ENCODE measurements at places on chromosomes 4 and X.

DNA sequence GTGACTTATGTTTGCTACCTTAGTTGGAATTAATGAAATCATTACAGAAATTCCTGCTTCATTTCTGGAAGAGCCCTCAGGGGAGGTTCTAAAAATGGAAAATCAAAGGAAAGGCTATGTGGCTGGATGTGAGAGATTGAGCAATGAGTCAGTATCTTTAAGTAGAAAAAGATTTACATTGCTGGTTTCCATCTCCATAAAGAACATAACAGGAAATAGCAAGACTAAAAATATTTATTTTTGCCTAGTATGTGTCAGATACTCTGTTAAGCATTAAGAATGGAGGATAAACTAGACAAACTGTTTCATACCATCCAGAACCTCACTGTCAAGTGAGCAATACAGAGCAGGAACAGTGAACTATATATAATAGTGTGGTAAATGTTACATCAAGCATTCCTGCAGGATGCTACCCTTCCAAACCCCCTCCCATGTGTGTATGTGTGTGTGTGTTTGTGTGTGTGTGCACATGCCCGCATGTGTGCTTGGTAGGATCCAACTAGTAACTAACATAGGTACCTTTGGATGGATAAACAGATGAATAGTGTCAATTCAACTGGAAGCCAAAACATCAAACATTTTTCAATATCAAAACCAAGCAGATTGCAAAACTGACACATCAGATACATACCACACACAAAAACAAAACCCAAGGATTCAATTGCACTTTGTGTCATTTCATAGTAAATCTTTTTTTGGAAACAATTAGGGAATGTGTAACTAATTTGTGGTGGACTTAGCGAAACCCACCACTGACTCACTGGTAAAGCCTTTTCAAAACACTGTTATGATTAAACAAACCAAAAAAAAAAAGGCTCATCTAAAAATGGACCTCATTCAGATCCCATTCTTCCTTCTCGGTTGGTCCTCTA, 223.4 kb downstream of the SHROOM3 start:
- DNase-seq: no peak

GRCh38 chrX:47991263-47992094, 12.3 kb downstream of the ZNF182 start:
- DNase-seq: no peak

DNA sequence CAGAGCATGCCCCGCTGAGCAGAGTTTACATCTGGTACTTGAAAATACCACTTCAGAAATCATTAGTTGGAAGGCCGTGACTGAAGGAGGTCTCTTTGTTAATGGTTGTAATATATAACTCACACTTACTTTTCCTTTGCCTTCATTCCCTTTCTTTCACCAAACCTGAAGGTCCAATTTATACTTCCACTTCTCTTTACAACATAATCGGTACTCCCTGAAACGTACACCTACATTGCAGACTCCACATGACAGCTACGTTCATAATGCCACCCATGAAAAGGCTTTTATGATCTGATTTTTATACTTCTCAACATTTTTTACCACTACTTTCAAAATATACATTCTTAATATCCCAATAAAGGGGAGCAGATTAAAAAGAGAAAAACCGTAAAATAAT, 298.7 kb downstream of the C4orf33 start:
- peak; percentile 45 for DNase-seq

GRCh38 chrX:128518508-128518907, 466.3 kb upstream of the ACTRT1 start:
- no peak for DNase-seq

- no peak for DNase-seq
Measured at GRCh38 chr4:132386130-132386529, 763.0 kb upstream of the PCDH10 start.

GRCh38 chrX:69089203-69089602, 76.0 kb downstream of the PJA1 start:
- DNase-seq: no peak

DNA sequence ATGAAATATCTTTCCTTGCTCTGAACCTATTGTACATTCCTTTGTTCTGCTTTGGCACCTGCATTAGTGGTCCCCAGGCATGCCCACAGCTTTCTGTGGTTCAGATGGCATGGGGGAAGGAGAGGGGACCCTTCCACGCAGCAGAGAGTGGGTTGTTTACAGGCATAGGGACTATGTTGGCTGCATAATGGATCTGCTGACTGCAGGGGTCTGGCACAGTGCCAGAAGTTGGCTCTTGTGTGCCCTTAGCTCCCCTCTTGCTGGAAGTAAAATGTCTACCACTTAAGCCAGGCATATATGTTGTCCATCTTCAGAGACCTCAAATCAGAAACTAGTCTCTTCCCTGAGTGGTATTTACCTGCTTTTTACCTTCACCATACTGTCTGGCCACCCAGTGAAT, 651.9 kb upstream of the PCDH7 start:
- DNase-seq: peak; percentile 8

DNA sequence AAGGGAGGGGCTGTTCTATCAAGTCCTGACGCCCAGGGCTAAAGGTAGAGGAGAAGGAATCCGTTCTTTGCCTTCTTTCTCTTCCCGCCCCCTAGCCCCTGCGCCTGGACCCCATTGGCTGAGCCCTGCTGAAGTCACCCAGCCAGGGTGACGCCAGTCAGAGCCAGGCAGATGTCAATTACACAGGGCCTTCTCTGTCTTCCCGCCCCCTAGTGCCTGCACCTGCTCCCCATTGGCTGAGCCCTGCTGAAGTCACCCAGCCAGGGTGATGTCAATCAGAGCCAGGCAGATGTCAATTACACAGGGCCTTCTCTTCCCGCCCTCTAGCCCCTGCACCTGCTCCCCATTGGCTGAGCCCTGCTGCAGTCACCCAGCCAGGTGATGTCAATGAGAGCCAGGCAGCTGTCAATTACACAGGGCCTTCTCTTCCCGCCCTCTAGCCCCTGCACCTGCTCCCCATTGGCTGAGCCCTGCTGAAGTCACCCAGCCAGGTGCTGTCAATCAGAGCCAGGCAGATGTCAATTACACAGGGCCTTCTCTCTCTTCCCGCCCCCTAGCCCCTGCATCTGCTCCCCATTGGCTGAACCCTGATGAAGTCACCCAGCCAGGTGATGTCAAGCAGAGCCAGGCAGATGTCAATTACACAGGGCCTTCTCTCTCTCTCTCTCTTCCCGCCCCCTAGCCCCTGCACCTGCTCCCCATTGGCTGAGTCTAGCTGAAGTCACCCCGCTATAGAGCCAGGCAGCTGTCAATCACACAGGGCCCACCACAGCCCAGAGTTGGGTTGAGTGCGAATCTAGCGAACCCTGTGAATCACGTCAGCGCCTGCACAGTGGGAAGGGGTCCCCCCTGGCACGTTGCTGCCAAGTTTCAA, 46.4 kb downstream of the ASMT start:
- no peak for DNase-seq

DNA sequence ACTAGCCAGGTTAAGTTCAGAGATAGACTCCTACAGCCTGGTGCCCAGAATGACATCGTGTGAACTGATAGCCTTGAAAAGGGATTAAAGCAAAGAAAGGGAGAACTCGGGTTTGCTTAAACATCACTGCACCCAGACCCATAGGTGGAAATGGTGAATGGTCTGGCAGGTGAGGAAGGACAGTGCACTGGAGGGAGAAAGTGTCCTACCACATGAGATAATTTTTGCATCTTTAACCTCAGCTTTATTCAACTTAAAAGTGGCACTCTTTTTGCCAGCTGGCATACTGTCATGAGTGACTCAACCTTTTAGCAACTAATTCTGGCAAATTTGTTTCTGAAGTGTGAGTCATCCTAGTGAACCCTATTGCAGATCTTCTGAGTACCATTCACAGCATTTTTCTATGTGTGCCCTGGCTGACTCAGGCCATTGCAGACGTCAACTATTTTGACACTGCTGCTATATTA, 53.0 kb upstream of the DAPP1 start:
- no peak for DNase-seq

DNA sequence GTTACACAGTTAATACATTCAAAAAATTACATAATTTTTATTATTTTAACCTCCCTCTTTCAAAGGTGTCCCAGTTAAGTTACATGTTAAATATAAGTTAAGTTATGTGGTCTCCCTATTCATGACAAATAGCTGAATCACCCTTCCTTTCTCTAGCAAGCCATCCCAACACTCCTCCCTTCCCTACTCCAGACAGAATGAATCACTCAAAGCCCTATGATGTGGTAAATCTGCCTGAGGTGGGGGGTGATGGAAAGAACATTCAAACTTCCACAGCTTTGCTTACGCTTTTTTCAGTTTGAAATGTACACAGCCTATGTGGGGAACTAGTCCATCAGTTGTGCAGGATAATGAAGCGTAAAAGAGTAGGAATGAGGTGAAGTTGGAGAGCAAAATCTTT, 90.2 kb downstream of the CXCL13 start:
- DNase-seq: no peak

GRCh38 chrX:83771664-83772063, 89.3 kb upstream of the CYLC1 start:
- DNase-seq: no peak

- no peak for DNase-seq
Measured at GRCh38 chrX:22268706-22269105, 4.0 kb upstream of the CBLL2 start.

DNA sequence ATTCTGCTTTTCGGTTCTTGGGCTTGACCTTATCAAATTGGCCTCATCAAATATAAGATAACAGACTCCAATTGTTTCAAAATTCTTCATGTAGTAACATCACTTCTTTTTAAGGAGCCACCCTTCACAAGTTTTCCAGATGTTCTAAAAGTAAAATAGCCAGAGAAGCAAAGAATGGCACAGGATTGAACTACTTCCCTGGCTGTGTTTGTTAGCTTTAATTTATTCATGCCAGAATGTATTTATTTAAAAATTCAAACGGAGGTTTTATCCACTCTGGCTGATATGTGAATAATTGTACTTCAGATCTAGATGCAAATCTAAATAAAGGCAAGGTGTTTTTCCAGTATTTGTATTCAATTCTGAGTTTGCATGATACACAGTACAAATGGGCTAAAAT, 581.3 kb upstream of the TENM3 start:
- no peak for DNase-seq

DNA sequence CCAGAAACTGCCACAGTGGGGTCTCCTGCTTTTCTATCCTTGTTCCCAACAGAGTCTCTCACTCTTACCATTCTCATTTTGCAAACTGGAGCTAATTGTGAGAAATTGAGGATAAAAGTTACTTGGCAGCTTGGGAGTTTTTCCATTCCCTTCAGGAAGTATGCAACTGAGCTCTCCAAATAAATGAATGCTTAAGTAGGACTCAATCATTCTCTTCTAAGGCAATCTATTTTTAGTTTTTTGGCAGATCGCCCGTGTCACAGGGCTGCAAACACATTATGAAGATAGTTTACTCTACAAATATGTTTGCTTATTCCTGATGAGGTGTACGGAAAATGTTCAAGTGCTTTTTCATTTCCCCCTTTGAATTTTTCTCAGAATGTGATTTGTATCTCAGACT, 5.3 kb downstream of the ASB11 start:
- peak; percentile 65 for DNase-seq

GRCh38 chr4:150082241-150082640, 4.0 kb downstream of the DCLK2 start:
- no peak for DNase-seq

GRCh38 chrX:35711281-35711680, 86.9 kb upstream of the MAGEB16 start:
- DNase-seq: no peak

DNA sequence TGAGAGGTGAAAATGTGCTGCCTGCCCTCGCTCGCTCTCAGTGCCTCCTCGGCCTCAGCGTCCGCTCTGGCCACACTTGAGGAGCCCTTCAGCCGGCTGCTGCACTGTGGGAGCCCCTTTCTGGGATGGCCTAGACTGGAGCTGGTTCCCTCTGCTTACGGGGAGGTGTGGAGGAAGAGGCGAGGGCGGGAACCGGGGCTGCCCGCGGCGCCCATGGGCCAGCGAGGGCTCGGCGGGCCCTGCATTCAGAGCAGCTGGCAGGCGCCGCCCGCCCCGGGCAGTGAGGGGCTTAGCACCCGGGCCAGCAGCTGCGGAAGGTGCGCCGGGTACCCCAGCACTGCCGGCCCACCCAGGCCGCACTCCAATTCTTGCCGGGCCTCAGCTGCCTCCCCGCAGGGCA, 39.6 kb downstream of the TRIML1 start:
- no peak for DNase-seq

DNA sequence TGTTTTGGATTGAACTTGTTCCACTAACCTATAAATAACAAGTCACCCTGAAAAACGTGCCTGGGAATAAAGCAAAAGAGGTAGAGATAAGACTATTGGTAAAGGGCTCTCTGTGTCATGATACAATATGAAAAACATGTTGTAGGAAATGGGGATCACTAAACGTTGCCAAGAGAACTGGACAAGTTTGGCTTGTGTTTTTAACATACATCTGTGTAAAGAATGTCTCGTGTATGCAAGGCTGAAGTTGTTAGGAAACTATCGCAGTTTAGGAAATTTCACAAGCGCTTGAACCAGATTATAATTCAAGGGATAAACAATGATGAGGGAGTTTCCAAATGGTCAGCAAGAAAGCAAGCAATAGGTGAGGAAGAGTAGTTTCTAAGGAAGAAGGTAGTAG, 655.8 kb downstream of the PCDH7 start:
- DNase-seq: no peak

GRCh38 chr4:80916770-80917169, 113.7 kb upstream of the BMP3 start:
- no peak for DNase-seq

DNA sequence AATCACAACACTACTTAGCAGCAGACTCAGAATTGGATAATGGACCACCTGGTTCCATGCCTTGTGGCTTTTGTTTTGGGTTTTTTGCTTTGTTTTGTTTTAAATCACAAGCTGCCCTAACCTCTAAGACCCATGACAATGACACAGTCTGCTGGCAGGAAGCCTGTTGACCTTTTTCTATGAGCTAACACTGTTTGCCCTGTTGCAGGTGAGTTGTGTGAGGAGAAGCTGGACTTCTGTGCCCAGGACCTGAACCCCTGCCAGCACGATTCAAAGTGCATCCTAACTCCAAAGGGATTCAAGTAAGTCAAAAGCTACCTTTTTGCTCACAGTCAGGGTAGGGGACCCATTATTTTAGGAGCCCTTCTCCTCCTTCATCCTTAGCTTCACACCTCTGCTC, 110.8 kb upstream of the PACRGL start:
- no peak for DNase-seq

DNA sequence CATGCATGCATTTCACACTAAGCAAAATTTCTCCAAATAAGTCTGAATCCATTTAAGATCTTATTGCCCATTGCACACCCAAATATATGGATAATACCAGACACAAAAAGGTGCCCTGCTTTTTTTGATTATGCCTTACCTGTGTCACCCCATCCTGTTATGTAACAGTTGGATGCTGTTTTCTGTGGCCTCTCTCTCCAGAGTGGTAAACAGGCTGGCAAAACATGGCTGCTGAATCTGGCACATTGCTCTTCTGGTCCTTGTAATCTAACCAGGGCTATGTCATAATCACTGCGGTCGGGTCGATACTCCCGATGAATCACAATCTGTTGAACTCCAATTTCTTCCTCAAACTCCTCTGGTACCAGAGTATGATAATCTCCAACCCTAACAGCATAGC, 70.1 kb downstream of the PRSS12 start:
- DNase-seq: no peak

- no peak for DNase-seq
Measured at GRCh38 chrX:119151051-119151380, 23.4 kb upstream of the KIAA1210 start.
